GM12891 (cell line): ENCODE measurements at places on chromosomes 3 and 15.

DNA sequence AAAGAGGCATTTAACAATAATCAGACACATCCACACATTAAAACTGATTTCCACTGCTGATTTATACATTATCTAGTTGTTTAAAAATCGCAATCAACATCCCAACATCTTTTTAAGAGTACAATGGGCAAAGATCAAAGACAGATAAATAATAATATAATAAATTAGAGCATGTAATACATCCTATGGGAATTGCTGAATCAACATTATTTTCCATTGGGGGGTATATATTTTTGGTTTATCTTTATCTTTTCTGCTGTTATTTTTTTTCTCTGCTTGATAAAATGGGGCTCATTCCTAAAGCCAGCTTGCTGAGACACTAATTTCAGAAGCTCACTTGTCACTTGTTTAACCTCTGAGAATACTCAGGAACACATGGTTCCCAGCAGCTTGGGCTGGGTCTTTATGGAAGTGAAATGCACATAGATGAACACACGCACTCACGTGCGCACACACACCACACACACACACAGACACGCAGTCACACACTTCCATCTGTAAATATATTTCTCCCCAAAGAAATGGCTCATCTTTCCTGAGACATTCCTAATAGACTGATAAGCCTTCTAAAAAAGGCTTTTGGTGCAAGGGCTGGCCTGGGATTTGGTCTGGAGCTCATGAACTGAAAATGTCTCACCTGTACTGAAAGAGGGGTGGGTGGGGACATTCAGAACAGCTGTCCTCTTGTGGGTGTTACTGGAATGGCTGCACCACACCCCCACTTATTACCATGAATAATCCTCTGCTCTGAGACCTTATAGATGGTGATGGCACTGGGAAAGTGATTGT, 3.5 kb upstream of the PPIB start:
- DNase-seq = no peak

GRCh38 chr15:86840996-86841395, 761.3 kb downstream of the AGBL1 start:
- no peak for DNase-seq

- DNase-seq = no peak
Measured at GRCh38 chr3:117314441-117315150, 605.0 kb downstream of the TUSC7 start.

- DNase-seq = no peak
Measured at GRCh38 chr15:60536951-60537350, 58.0 kb upstream of the ICE2 start.

GRCh38 chr15:32642667-32643435, 1.3 kb downstream of the SCG5 start:
- DNase-seq = no peak

GRCh38 chr3:66038384-66038725, 363 bp downstream of the MAGI1 start:
- DNase-seq = no peak

DNA sequence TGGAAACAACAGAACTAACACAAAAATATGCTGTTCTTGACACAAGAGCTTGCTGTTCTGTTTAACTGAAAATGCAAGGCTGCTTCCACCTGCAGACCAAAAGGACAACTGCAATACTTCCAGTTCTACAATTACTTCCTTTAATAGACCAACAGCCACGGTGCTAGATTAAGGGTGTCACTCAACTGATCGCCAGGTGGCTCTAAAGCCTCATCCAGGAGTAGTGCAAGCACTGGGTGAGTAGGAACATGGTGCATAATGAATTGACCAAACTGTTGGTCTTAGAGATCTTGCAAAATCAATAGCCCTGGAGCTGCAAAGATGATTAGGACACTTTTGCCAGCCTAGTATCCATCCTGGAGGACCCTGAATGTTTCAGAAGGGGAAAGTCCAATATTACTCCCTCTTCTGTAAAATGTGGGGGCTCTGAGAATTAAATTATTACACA, 3.6 kb upstream of the CLDN16 start:
- peak; percentile 5 for DNase-seq

- DNase-seq = no peak
Measured at GRCh38 chr3:124007186-124007585, 15.3 kb upstream of the ROPN1 start.

GRCh38 chr3:141380987-141381386, 12.7 kb downstream of the ZBTB38 start:
- DNase-seq = no peak

GRCh38 chr3:114464548-114464947, 170.7 kb downstream of the TIGIT start:
- peak; percentile 5 for DNase-seq

GRCh38 chr3:161081633-161082032, 23.5 kb downstream of the B3GALNT1 start:
- DNase-seq = no peak

DNA sequence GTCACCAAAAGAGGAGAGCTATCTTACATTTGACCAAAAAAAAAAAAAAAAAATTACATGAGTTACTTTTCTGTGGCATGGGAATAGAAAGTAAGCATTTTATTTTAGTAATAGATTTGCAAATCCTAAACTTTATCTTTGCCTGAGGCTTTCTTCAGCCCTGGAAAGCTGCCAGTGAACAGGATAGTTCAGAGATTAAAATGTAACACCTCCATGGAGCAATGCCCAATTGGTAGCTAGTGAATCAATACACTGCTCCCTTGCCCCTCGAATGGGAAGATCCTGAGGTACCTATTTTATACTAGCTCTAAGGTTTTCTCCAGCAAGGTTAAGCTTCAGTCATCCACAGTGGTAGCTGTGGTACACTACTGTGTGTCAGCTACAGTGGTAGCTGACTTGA, 867.1 kb downstream of the NAALADL2 start:
- DNase-seq = no peak

GRCh38 chr15:63210151-63211091, 21.0 kb downstream of the RAB8B start:
- no peak for DNase-seq

- no peak for DNase-seq
Measured at GRCh38 chr15:89836267-89837133, 21.8 kb upstream of the ANPEP start.

DNA sequence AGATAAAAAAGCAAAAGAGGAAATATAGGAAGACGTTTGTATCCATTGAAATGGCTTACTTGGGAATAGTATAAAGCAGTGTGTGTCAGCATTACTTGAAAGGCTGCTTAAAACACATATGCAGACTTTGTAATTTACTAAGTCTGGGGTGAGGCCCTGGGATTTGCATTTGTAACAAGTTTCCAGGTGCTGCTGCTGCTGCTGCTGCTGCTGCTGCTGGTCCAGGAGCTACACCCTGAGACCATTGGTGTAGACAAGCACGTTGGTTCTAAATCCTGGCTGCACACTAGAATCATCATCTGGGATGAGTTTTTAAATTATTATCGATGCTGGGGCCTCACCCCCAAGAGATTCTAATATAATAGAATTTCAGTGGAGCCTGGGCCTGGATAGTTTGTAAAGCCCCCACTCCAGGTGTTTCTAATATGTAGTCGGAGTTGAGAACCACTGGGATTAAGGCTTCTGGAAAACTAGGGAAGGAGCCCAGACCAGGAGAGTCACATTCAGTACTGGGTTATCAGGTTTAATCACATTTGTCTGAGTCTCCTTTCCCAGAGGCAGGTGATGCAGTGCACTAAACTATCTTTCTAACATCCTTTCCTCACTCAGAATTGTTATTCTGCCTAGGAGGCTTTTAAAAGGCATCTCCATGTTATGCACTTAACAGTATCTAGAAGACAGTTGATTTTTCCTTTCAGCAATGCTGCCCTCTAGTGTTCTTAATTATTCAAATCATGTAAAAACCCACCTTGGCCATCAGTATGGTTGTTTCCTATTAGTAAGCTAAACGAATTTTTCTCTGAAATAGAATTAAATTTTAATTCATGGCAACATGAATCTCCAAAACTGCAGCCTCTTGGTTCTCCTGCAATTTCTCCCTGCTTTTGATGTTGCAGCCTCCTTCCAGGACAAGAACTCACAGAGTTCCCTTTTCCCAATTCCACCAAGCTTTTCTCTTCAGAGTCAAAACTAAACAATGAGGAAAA, 45.4 kb downstream of the SSR3 start:
- peak; percentile 12 for DNase-seq

GRCh38 chr3:133282236-133282635, 117.6 kb upstream of the BFSP2 start:
- no peak for DNase-seq

DNA sequence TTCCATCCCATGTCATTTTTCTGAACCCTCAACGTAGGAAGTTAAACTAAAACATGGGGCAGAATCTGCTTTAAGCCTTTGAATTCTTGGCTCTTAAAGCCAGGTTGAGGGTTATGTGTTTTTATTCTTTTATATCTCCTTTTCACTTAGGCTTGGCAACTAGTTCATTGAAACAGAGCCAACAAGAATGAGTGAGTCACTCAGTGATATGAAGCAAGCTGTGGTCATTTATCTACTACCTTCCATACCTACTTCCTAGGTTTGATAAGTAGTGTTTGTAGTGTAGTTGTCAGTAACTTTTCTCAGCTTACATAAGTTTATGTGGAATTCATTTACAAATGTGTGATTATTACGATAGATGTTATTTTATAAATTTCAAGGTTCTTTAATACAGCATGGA, 67.4 kb downstream of the SNRPN start:
- DNase-seq = no peak

DNA sequence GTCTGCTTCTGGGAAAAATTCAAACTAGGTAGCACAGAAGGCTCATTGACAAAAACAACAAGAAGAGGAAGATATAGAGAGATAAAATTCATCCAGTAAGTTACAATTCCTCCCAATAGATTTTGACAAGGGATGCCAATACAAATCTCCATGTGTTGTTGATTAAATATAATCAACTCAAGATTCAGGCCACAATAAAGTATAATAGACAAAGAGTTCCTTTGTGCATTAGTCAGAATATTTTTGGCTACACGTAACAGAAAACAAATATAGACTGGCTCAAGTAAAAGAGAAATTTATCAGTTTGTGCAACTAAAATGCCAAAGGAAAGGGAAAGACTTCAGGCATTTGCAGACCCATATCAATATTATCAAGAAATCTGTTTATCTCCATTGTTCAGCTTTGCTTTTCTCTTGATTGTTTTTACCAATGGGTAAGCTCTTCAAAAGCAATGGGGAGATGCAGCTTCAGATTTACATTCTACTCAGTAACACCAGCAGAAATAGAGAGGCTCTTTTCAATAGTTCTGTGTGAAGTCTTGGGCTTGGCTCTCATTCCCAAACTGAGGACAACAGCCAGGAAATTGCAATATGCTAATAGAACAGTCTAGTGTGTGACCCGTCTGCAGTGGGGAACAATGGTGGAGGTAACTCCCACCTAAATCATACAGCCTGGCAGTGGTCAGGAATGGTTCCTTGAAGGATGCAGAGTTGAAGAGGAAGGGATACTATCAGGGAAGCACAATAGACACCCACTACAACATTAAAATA, 77.6 kb upstream of the PROK2 start:
- no peak for DNase-seq

DNA sequence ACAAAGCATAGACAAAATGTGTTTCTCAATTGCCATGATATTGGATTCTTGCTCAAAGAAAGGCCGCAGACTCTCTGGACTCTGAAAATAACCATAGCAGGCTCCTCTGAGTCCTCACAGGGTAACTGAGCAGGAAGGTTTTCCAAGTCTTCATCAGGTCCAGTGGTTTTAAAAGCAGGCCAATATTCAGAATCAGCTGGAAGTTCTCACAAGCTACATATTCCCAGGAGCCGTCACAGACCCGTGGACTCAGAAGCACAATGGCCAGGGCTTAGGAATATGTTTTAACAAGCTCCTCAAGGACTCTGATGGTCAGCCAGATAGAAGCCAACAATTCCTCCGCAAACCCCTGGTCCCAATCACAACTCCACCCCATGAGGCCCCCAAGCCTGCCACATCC, 256.1 kb upstream of the ADAMTS9 start:
- no peak for DNase-seq

GRCh38 chr3:138401834-138402233, 32.6 kb upstream of the ESYT3 start:
- no peak for DNase-seq

GRCh38 chr3:126394179-126394976, at the start of gene CFAP100:
Gene CFAP100, plus strand, starts transcription at chr3:126394909. Its CDS starts 1,092 bp downstream, at chr3:126396001.
- no peak for DNase-seq

- no peak for DNase-seq
Measured at GRCh38 chr3:5198986-5199731, 11.7 kb downstream of the EDEM1 start.

- DNase-seq = no peak
Measured at GRCh38 chr3:182521339-182521738, 272.0 kb upstream of the ATP11B start.

DNA sequence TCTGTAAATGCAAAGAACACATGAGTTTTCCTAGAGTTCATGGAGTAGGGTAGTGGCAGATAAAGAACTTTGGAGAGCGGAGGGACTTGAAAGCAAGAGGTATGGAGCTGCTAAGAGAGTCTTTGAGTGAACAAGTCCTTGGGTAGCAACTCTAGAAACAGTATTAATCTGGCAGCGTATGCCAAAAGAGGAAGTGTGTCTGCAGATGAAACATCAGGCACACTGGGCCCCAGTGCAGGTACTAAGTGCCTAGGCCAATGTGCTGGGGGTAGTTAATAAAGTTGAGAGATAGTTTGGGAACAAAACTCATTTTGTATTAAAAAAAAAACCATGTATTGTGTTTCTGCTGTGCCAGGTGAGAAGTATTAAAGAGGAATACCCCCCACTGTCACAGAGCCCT, 223.0 kb upstream of the STRIT1 start:
- DNase-seq = no peak

DNA sequence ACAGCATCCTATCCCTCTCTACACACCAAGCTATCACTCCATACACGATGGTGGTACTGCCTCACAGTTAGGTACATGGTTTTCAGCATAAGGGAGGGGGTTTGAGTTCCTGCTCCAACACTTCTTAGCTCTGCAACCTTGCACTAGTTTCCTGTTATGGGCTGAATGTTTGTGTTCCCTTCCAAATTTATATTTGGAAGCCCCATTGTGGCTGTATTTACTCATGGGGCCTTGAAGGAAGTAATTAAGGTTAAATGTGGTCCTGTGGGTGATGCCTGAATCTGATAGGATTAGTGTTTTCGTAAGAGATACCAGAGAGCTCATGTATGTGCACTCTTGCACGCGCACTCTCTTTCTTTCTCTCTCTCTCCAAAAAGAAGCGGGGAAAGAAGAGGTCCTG, 259.4 kb downstream of the RORA start:
- DNase-seq = no peak

GRCh38 chr3:118973050-118973449, 61.6 kb downstream of the IGSF11 start:
- no peak for DNase-seq

GRCh38 chr15:31403606-31404005, 77.0 kb downstream of the KLF13 start:
- DNase-seq = no peak

- DNase-seq = peak; percentile 61
Measured at GRCh38 chr3:194687638-194688199, 2.0 kb downstream of the FAM43A start.

DNA sequence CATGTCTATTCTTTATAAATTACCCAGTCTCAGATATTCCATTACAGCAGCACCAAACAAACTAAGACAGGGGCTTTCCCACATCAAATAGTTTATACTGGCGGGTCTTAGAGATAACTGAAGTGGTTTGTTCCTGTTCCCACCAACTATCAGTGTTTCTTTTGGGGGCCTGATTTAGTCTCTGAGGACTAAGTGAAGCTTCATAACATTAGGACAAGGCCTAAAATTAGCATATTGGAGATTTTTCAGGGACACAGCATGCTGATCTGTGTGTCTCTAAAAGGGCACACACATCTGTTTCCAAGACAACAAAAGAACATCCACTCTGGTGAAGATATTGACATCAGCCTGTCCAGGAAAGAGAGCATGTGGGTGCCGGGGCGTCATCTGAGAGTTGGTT, 72.6 kb upstream of the SEMA6D start:
- no peak for DNase-seq
